Esophagus mucosa (tissue), 1 donor: ENCODE measurements at places on chromosomes 13 and 19.

DNA sequence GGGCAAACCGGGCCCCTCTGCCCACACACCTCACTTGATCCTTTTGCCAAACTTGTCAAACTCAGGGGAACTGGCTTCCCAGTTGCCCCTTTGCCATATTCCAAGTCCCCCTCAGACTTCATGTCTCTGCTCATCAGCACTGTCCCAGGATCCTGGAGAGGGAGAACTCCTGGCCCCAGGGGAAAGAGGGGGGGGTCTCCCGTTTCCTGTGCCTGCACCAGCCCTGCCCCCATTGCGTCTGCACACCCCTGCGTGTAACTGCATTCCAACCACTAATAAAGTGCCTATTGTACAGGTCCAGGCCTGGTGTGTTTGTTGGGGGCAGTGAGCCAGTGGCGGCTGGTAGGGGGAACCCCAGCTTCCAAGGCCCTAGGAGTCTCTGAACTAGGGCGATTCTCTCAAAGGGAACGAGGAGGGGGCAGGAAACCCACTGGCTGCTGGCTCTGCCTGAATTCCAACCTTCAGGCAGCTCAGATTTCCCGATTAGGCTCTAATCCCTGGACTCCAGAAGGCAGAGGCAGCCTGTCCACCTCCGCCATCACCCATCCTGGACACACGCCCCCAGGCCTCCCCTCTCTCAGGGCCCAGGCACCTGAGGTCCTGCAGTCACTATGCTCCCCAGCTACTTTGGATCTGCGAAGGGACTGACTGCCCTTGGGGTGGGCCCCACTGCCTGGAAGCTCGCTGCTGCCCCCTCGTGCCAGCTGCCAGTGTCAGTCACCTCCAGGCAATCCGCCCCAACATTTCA is 9.7 kb upstream of the ILF3 start:
- peak; percentile 82 for ATAC-seq

- ATAC-seq: no peak
These were observed 33.7 kb downstream of the VSTM1 start for GRCh38 chr19:54029930-54030490.

DNA sequence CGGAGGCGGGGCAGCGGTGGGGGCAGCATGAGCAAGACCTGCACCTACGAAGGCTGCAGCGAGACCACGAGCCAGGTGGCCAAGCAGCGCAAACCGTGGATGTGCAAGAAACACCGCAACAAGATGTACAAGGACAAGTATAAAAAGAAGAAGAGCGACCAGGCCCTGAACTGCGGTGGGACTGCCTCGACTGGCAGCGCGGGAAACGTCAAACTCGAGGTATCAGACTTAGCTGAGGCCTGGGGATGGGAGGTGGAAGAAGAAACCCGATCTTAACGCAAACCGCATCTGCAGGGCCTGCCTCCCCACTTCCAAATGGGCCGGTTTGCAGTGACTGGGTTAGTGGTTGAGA is 693 bp downstream of the RFXAP start:
- peak; percentile 19 for ATAC-seq

GRCh38 chr19:13044231-13044836 is 49.1 kb downstream of the NFIX start:
- ATAC-seq: peak; percentile 80

DNA sequence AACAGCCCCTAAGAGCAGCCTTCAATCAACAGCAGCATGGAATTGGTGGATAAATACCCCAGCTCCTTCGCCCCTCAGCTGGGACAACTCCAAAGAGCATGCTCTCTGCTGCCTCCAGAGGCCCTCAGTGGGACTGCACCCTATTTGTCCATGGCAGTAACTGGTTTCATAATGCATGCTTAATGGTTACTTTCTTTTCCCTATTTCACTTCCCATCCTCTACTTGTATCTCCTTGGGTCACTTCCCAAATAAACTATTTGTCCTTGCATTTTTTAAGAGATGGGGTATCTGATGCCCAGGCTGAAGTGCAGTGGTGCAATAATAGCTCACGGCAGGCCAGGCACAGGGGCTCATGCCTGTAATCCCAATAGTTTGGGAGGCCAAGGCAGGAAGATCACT is 13.5 kb upstream of the TPM4 start:
- ATAC-seq: peak; percentile 30

- peak; percentile 88 for ATAC-seq
These were observed 5.1 kb upstream of the KRTDAP start for GRCh38 chr19:35495107-35496064.

DNA sequence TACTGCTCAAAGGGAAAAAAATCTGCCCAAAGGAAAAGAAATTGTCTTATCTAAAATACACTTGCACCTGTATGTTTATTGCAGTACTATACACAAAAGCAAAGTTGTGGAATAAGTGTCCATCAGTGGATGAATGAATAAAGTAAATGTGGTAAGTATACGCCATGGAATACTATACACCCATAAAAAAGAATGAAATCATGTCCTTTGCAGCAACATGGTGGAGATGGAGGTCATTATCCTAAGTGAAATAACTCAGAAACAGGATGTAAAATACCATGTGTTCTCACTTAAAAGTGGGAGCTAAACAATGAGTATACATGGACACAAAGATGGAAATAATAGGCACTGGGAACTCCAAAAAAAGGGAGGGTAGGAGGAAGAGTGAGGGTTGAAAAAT is 3.8 kb upstream of the MUC16 start:
- ATAC-seq: no peak

DNA sequence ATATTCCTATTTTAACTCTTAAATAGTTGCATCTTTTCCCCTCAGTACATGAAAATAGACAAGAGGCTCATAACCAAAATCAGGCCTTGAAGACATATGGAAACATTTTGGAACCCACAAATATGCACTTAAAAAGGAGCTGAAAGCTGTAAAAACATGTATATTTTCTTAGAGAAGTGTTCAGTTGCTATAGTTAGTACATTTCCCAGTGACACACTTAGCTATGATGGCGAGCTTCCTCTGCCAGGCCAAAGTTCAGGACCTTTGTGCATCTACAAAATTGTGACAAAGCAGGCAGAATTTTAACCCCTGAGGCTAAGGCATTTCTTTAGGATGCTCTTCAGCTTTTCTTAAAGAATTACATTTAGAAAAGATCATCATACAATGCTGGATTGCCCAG is 54.5 kb downstream of the RCBTB2 start:
- no peak for ATAC-seq

DNA sequence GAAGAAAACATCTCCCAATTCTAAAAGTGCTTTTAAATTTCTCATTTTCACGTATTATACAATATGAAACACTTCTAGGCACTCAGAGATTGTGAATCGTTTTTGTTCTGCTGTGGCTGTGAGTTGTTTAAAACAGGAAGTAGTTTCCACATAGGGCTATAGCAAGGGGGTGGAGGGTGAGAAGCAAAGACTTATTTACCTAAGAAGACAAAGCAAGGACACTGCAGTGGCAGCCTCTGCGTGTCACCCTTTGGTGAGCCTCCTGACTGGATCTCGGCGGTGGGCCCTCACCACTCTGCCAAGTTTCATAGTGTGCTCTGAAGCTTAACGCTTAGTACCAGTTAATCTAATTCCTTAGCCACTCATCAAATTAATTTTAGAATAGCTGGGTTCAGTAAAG is 56.8 kb downstream of the TNFSF13B start:
- no peak for ATAC-seq

DNA sequence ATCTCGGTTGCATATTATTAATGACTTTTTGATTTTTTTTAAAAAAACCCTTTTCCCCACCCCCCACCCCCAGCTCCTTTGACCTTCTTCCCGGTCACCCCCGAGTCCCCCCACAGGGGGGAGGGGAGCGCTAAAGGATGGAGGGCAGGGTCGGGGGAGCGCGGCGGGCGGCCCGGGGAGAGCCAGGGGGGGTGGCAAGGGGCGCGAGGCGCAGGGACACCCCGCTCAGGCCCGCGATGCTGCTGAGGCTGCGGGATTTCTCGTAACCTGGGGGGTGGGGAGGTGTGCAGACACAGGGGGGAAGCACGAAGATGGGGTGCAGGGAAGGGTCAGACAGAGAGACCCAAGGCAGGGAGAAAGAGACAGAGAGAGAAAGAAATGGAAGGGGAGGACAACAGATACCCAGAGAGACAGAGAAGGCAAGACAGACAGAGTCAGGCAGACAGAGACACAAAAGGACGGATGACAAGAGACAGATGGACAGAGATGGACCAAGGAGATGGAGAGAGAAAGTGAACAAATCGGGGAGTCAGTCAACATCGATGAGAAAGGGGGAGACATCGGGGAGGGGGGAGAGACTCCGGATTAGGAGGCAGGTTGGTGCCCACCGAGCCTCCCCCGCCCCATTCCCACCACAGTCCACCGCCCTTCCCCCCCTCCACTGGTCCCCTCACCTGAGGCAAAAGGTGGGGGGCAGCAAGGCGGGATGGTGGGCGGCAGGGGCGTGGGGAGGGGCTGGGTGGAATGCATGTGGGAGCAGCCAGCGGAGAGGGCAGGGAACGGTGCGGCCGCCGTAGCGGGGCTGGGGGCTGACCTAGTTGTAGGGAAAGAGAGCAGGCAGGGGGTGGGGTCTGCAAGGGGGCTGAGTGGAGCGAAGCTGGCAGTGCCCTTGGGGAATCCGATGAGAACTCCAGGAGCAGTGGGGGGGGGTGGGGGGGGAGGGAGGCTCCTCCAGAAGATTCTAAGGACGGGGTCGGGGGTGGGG is 14.2 kb downstream of the KCNC3 start:
- ATAC-seq: no peak
